ENCODE measurements at places on chromosomes 7 and 10.

- no peak for DNase-seq
These were observed 167.7 kb downstream of the SFMBT2 start for GRCh38 chr10:7243139-7243538.

GRCh38 chr7:135553346-135553745 lies 4.4 kb upstream of the NUP205 start:
- DNase-seq, result no peak

GRCh38 chr7:38600741-38601140 lies 30.4 kb downstream of the AMPH start:
- no peak for DNase-seq

DNA sequence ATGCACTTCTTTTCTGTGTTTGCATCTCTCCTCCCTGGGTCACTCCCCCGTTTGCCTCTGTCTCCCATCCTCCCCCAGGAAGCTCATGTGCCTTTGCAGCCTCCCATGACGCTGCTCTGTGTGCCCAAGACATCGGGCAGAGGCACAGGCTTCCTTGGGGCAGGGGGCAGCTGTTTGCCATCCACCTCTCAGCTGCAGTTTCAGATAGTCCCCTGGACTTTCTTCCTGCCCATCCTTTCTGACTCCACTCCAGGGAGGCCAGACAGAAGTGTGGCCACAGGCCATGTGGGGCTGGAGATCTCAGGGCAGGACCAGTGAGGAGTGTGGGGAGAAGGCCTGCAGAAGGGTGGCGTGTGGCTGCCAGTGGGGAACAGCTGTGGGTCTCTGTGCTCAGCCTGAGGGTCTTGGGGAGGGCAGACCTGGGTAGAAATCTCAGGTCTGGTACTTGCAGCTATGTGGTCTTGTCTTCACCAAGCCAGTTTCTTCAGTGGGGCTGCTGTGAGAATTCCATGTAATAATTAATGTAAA lies 10.6 kb upstream of the SAMD8 start:
- DNase-seq, result no peak

DNA sequence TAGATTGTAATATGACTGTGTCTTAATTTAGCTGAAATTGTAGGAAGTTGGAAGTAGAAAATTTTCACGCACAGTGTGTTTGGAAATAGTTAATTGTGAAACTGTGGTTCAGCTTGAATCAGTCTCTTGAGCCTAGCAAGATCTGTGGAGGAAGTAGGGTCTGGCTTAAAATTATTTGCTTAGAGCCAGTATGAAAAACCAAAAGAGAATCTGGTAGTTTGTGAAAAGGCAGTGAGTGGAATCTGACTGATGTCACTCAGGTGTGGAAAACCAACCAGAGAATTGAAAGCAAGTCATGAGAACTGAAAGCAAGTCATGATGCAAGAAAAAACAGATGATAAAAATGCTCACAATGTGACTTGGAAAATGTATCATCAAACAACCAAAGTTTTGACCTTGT lies 11.5 kb downstream of the LIPJ start:
- no peak for DNase-seq

GRCh38 chr7:98399890-98400541 lies 874 bp downstream of the BAIAP2L1 start:
- no peak for DNase-seq

- no peak for DNase-seq
These were observed 9.2 kb downstream of the PFKFB3 start for GRCh38 chr10:6211671-6212635.

DNA sequence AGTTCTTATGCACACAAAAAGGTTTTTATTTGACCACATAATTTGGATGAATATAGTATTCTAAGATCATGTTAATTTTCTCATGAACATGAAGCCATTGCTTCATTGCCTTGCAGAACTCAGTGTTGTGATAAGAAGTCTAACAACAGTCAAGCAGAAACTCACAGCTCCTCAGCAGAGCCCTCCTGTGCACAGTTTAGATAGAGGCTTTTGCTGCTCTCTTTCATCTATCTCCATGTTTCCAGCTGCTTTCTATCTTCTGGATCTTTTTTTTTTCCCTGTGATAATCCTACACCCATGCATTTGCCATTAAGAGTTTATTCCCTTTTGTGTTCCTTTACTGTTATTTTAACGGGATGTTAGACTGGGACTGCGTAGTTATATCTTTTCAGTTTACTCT lies 557.7 kb upstream of the LRRTM3 start:
- no peak for DNase-seq

DNA sequence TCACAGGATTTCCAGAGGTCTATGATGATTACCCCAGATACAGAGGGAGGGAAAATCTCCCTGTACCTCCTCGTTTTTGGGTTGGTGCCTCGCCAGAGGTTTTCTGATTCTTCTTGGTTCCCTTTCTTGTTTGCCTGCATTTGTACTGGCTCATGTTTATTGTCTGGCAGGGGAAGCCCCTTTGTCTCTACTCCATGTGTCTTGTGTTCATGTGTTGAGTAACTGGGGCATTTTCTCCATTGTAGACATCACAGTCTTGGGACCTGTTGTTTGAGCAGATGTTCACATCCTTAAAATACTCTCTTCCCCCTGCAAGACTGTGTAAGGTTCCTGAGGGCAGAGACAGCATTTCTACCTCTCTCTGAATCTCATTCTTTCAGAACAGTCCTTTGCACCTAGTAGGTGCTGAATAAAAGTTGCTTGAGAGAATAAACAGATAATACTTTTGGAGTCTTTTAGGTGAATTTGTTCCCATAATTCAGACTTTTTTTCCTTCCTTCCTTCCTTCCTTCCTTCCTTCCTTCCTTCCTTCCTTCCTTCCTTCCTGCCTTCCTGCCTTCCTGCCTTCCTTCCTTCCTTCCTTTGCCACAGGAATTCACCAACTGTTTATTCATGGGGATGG lies 25.1 kb downstream of the CDK14 start:
- DNase-seq, result no peak

- no peak for DNase-seq
These were observed 17.4 kb downstream of the BNIP3 start for GRCh38 chr10:131964298-131964697.

DNA sequence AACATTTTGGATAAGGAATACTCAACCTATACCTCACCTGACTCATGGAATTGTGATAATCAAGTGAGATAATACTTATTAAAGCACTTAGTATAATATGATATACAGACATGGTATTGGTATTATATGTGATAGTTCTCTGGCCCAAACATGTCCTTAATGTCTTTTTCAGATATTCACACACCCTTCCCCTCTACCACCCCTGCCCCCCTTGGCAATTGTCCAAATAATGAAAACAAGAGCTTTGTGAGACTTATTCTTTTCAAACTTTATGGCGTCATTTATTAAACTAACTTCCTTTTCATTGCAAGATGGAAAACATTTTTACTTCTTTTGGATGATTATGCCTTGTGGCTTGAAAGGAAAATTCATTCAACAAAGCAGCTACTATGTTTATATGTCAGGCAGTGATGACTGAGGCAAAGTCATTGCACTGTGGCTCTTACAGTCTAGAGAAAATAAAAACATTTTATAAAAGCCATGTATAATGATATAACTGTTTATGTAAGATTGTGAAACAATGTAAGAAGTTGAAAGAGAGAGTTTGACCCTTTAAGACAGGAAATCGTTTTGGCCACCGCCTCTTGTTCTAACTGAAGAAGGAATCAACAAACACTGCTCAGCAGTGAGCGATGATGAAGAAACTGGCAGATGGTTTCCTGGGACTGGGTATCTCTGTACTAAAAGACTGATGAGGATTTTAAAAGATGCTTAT lies 27.4 kb downstream of the MINPP1 start:
- no peak for DNase-seq
